ENCODE measurements at places on chromosomes 2 and 18.

DNA sequence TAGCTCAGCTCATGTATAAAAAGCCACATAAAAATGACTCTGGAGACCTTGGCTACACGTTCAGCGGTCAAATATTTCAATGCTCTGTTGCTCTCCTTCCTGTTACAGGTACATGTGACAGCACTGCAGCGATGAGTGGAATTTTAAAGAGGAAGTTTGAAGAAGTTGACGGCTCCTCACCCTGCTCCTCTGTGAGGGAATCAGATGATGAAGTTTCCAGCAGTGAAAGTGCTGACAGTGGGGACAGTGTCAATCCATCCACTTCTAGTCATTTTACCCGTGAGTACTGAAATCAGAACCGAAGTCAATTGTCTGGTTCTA is 125.4 kb downstream of the CSRNP3 start:
- no peak for DNase-seq

DNA sequence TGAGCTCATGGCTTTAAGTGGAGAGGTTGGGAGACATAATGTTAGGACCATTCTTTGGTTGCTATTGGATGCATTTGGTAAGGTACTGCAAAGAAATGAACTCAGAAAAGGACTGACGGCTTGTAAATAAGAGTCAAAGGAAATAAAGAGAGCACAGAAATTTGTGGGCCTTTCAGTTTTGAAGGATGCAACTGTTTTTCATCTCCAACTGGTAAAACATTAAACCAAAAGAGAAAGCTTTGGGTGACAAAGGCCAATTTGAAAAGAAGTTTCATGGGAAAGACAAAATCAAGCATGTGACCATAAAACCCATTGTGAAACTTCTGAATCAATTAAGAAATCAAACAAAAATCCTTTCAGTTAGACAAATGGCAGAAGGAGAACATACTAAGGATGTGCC is 77.8 kb upstream of the SPOPL start:
- no peak for DNase-seq

DNA sequence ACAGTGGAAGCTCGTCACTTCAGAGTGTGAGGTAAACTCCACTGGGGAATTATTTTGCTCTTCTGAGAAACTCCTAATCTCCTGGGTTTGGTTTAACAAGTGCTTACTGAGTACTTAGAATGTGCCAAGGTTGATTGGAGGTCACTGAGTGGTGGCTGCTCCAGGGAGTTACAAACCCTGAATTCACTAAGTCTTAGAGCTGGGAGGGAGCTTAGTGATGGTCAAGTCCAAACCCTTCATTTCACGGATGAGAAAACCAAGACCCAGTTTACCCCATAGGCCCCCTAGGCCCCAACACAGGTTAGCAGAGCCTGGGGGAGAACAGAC is 52.0 kb downstream of the SLC4A5 start:
- no peak for DNase-seq

GRCh38 chr18:49111191-49111988 is 160.6 kb upstream of the SMAD7 start:
- no peak for DNase-seq

GRCh38 chr2:223915071-223915470 is 30.1 kb downstream of the WDFY1 start:
- DNase-seq, result no peak

DNA sequence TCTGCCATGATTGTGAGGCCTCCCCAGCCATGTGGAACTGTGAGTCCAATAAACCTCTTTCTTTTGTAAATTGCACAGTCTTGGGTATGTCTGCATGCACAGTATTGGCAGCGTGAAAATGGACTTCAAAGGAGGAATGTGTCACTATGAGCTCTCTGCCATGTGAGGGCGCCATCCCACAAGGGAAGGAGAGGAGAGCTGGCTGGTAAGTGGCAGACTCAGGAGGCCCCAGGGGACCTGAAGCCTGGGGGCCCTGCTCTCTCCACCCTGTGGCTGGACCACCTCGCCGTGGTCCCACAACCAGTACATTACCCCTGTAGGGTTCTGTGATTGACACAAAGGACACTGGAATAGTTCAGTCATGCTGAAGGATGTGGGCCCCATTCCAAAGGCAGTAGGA is 122.1 kb downstream of the RPIA start:
- DNase-seq, result no peak

DNA sequence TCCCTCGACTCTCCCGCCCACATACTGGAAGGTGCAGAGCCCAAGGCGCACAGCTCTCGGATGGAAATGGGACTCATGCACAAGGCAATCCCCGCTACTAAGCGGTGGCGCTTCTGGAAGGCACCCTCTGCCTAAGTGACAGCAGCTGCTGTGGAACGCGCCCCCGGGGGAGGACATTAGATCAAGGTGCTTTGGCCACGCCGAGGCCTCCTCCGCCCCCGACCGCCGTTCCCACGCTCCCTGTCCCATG is 202 bp downstream of the MCEE start:
- DNase-seq, result no peak

- no peak for DNase-seq
These were observed 238.5 kb downstream of the MTX2 start for GRCh38 chr2:176507786-176508185.

DNA sequence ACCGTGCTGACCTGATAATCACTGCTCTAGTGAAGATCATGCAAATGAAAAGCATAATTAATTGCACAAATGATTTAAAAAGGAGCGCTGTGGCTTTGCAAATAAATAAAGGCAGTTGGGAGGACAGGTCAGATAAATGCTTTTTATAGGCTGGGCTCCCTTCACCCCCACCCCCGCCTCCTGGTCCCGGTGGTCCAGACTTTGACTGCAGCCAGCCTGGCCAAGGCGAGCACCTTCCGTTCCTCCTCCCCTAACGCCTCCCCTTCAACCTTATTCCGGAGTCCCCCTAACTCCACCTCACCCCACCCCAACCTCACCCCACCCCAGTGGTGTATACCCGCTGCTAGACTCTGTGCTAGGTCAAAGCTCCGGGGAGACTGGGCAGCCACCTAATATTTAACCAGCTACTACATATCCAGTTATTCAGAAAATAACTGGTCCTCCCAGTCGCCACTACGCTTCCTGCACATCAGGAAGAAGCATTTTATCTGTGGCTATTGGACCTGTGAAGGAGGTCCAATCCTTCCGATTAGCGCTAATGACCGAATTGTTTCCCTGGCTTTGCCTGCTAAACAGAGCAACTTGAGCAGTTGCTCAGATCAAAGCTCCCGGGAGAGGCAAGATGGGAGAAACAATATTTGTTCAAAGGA is 3.7 kb upstream of the SP9 start:
- DNase-seq, result no peak

DNA sequence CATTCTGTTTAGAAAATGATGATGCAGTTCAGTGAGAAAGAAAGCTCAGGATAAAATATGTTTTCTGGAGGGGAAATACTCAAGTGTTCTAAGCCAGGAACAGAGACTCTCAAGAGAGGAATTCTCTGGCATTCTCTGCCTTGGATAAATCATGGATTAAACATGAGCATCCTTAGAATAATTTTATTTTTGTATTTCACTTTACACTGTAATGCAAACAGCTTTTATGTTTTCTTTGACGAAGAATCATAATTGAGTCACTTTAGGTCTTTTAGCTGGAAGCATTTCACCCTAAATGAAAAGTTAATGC is 11.1 kb downstream of the GDF7 start:
- no peak for DNase-seq

DNA sequence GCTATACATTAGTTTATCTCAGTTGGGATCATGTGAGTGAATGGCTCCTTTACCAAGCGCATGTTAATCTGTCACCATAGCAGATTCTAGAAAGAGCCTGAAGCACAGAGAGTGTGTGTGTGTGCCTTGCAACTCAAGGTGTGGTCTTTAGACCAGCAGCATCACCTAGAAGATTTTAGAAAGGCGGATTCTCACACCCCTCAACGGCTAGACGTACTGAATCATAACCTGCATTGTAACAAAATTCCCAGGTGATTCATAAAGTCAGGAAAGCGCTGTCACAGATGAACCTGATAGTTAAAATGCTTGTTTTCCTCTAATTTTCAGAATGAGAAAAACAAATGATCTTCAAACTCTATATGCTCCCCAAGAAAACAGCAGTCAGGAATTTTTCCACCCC is 45.5 kb upstream of the MAPRE2 start:
- DNase-seq, result no peak

DNA sequence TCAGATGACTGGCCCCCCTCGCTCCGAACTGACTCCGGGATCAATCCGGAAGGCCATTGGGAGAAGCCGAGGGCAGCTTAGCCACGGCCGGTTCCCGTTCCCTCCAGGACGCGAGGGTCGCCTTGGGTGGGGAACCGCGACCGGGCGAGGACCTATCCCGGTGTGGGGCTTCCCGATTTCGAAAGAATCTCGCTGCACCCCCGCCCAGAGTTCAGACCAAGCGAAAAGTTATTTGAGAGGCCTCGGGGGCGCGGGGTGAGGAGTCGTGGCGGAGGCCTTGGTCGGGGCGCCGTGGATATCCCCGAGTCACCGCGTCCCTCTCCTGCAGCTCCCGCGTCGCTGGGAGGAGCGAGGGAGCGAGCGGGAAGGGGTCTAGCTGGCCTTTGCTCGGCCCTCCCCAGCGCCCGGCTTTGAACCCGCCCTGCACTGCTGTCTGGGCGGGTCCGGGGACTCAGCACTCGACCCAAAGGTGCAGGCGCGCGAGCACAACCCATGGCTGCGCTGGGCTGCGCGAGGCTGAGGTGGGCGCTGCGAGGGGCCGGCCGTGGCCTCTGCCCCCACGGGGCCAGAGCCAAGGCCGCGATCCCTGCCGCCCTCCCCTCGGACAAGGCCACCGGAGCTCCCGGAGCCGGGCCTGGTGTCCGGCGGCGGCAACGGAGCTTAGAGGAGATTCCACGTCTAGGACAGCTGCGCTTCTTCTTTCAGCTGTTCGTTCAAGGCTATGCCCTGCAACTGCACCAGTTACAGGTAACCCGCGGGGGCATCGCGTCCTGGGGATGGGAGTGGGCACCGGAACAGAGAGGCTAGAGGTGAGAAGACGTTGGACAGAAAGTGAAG is at the start of gene CYP27A1:
Gene CYP27A1 (plus strand): TSS at position 457 of the 837 bp plus-strand sequence. CDS start 36 bp downstream, at position 493.
- DNase-seq, result no peak

GRCh38 chr2:119808516-119809147 is 48.9 kb downstream of the PTPN4 start:
- no peak for DNase-seq

- DNase-seq, result no peak
These were observed 2.7 kb downstream of the NCK2 start for GRCh38 chr2:105747254-105747894.

DNA sequence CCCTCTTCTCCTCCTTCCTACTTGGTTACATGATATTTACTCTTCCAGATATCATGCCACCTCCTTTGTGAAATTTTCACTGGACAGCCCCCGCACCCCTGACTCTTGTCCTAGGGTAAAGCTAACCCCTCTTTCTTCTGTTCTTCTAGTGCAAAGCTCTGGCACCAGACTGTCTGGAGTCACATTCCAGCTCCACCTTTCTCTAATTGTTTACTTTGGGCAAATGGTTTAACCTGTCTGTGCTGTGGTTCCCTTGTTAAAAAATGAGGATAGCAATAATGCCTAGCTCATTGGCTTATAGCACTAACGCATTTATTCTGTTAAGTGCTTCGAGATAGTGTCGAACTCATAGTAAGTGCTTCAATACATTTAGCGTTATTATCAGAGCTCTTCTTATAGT is 306.2 kb downstream of the ALK start:
- DNase-seq, result no peak

GRCh38 chr2:64582774-64583340 is 58.7 kb downstream of the AFTPH start:
- DNase-seq, result no peak

GRCh38 chr2:74076074-74076470 is 71.6 kb downstream of the BOLA3 start:
- DNase-seq, result no peak

GRCh38 chr18:79394534-79395307 is 1.0 kb upstream of the NFATC1 start:
- DNase-seq, result no peak

DNA sequence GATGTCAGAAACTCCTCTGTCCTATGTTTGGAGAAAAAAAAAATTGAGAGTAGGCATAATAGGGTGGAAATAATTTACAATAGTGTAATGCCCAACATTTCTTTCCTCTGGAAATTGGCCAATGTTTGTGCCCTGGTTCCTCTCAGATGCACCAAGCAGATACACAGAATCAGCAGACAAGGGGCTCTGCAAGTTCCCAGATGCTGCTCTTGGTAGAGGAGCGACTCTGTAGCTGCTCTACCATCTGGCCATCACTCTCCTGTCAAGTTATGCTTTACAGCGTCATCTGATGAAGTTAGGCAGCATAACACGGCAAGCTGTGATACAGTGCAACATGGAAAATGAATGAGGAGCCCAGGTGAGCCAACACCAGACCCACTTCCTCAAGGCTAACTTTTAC is 1.6 kb downstream of the DYTN start:
- DNase-seq, result no peak

DNA sequence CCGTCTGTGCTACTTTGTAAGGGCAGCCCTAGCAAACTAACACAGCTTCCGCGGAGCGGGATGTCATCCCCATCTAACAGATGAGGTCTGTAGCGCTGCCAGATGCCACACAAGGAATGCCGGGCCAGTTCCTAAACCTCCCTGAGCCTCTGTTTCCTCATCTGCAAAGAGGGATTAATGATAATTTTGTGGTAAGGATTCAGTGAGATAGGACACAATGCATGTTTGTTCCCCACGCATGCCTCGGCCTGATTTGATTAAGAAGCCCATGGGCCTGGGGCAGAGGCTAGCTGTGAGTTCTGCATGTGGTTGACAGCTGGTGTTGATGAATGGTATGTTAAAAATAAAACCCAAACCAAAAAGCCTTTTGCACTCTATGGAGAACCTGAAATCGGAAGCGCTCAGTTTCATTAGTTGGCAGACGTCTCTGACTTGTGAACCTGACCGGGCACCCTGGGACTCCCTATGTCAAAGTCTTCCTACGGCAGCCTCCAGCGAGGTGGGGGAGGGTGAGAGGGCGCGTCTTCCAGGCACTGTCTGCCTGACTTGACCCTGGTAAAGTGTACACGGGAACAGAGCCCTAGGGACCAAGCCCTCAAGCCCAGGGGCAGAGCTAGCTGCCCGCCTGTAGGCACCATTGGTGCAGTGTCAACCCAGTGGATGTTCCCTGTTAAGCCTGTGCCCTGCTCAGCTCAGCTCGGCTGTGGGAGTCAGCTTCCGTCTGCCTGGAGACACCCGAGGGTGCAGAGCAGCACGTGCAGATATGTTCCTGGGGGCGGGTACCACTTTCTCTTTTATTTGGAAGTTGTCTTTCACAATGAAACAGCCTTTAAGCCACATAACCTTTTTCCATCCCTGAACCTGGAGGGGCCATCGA is 14.8 kb upstream of the INHBB start:
- no peak for DNase-seq

- DNase-seq, result no peak
These were observed 4.0 kb downstream of the YPEL5 start for GRCh38 chr2:30150786-30151185.

GRCh38 chr2:105744909-105745853 is at the start of gene NCK2:
TSS of gene NCK2 (plus strand) at chr2:105744912. CDS start at chr2:105855064, 110,152 bp downstream.
- DNase-seq, result no peak

DNA sequence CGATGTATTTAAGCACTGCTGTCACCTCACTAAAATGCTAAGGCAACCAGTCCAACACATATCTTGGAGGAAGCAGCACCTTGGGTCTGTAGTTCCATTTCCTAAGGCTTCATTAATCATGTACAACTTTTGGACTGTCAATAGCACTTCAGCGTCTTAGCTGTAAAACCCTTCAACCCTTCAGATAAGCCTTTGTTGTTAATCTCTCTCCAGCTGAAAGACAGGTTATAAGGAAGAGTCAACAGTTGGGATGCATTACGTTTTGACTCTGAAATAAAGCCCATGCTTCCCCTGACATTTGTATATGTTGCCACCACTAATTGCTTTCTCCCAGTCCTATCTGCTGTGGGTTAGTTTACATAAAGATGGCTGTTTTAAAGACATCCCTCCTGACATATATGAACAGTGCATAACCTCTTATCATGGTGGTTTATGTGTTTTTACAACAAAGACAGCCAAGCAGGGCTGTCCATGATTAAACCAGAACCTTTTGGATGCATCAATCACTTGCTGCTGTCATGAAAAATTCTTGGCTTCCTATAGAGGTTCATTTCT is 81.5 kb downstream of the EPHA4 start:
- no peak for DNase-seq
